ENCODE measurements at places on chromosomes 6 and 20. TPM values are rescaled to one million over a fixed set of nuclear protein-coding genes. Genes with fewer than 3 reads are reported as not detected.

GRCh38 chr6:39166189-39166911 lies 51.4 kb upstream of the SAYSD1 start:
- DNase-seq, result peak; percentile 81

- no peak for DNase-seq
Observed at GRCh38 chr20:58565461-58566175, 50.4 kb upstream of the APCDD1L start.

DNA sequence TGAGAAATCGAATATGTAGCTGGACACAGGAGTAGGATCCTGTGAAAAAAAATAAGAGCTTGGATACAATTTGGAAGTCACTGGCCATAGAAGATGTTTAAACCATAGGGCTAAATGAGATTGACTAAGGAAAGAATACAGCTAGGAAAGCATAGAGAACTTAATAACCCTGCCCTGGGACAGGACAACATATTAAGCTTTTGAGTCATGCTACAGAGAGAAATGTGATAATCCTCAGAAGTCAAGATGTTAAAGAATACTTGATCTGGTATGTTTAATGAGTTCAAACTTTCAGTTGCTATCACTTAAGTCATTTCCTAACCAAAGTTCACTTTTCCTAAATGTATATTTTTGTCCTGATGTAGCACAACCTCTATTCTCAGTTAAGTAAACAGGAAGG lies 154.6 kb upstream of the TSHZ2 start:
- DNase-seq, result no peak

Gene C6orf58
- not detected for polyA plus RNA-seq

DNA sequence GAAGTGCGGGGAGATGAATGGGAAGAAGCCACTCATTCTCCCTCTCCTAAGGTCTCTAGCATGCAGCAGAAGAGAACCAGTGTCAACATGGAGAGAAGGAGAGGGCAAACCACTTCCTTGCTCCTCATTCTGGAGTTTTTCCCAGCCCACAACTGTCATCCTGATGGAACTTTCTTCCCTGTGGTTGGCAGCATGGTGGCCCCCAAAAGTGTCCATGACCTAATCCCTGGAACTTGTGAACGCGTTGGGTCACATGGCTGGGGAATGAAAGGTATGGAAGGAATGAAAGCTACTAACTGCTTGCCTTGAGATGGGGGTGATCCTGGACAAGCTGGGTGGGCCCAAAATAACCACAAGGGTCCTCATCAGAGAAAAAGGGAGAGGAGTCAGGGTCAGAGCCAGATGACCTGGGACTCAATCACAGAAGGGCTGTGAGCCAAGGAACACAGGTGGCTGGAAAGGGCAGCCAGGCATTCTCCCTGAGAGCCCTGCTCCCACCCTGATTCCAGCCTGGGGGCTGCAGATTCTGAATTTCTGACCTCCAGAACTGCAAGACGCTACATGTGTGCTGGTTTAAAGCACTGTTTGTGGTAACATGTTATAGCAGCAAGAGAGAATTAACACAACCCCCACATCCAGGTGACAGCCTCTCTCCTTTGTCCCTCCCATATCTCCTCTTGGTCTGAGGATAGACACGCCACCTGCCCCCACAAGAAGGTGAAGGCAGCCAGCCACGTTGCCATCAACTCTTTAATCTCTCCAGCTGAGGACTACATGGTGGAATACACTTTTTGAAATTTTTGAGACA lies 63.2 kb downstream of the PYGB start:
- peak; percentile 57 for DNase-seq

GRCh38 chr6:15503346-15503680 lies 159.5 kb downstream of the DTNBP1 start:
- no peak for DNase-seq

- no peak for DNase-seq
Observed at GRCh38 chr6:167559675-167560479, 235.0 kb downstream of the TTLL2 start.

Gene ZC3H12D
- 1.1 TPM for polyA plus RNA-seq

DNA sequence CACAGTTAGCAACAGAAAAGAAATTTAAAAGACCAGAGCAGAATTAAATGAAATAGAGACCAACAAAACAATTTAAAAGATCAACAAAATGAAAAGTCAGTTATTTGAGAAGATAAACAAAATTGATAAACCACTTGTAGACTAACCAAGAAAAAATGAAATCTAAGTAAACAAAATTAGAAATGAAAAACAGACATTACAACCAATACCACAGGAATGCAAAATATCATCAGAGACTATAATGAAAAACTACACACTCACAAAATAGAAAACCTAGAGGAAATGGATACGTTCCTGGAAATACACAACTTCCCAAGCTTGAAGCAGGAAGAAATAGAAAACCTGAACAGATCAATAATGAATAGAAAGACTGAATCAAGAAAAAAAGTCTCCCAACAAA lies 97.8 kb downstream of the WDR27 start:
- no peak for DNase-seq

DNA sequence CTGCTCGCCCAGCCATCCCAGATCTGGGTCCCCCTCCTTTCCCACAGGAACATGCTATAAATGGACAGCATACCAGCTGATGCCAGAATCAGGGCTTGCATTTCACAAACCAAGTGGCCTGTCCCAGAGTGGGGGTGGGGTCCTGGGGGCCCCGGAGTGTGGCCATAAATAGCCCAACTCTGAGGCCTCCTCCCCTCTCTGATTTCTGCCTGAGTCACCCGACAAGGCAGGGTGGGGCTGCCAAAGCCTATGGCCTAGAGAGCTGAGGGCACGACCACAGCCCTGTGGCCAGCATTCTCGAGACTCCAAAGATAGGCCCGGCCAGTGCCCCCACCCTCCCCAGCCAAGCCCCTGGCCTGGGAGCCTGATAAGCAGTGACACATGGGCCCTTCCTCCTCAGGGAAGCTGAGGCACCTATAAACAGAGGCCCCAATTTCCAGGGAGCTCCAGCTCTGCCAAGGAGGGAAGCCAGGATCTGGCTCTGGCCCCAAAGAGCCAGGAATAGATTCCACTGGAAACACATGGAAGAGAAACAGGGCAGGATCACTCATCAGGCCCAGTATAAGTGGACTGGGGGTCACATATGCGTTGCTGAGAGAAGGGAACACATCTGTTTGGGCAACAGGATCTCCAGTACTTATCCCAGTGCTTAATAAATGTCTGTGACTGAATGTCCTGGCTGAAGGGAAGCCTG lies 20.3 kb downstream of the SNTA1 start:
- no peak for DNase-seq

Gene FAM217A
- not detected for polyA plus RNA-seq

DNA sequence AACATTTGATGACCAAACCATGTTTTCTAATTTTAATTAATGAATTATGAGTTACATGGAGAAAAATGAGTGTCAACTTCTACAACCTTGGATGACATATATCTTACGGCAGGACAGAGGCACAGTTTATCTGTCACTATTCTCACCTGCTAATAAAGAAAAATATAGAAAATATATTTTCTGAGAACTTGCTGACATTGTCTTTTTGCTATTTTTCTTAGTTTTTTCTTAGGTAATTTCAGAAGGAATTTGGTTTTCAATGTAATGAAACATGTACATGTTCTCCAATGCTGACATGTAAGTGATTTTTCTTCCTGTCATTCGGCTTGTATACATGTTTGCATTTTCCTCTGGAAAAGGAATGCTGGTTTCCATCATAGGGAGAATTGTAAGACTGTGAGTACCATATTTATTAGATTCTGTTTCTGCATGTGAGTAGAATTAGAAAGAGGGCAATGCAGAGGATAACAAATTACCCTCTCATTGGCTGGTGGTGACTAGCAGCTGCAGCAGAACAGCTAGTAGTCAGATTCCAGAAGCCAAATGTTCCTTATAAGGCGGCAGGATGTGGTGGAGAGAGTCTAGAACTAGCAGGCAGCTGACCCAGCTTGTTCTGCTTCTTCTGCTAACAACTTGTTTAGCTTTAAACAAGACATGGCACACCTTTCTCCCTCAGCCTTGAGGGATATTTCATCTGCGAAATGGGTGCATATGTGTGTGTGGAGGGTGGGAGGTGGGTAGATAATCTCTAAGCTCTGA lies 132.8 kb upstream of the SPACA1 start:
- no peak for DNase-seq

Gene TXNDC5
- 14.5 TPM for polyA plus RNA-seq

Gene LRFN2
- 0.25 TPM for polyA plus RNA-seq

DNA sequence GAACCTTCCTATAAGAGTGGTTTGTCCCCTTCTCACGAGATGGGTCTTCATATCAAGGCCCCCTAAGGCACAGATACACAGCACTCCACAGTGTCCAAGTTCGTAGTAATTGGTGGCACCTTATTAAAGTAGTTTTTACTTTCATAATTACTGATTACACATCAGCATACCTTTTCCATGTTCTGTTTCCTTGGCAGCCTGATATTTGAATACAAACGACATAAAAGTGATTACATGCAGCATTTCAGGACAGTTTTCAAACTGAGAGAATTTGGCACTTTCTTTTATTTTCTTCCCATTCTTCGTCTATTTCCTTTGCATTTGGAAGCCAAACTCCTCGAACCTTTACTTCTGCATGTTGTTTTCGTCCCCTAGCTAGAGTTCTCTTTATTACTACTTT lies 139.7 kb downstream of the MTHFD1L start:
- no peak for DNase-seq

Gene GPR6
- not detected for polyA plus RNA-seq

Gene VIP
- polyA plus RNA-seq, result not detected

DNA sequence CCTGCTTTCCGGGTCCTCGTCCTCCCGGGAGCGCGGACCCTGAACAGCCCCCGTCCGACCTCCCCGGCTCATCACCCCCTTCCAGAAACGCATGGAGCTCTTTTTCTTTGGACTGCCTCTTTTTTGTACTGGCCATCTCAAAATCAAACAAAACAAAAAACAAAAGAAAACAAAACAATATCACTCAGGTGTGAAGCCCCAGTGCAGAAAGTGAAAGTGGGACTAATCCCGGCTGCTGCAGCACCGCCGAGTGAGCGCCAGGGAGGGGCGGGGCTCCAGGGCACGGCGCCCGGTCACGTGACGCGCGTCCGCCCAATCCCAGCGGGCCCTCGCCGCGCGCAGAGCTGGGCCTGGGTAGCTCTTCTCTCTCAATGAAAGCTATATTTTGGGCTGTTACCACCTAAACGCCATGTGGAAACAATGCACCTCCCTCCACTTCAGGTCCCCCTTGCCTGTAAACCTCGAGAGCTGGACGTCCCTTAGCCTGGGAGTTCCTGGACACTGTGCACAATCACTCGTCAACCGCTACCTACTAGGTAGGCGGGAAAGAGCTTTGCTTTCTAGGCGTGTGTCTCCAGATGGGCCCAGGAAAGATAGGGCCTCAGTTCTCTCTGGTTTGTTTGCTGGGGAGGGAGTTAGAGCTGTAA lies 93.7 kb upstream of the PRDM1 start:
- DNase-seq, result peak; percentile 87

DNA sequence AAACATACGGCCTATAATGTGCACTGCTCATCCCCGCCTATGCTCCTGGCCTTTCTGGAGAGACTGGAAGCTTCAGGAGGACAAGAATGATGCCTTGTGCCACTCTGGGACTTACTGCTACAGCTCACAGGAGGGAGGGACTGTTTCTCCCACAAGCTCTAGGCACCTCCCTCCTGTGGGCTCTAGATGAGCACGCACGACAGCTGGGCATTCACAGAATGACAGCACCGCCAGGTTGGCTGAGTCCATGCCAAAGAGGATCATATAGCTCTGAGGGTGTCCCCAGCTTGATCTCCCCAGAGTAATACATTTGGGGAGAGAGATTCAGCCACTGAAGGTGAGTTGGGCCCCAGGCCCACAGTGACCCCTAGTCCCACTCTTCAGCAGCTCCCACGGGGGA lies 10.1 kb upstream of the PGC start:
- DNase-seq, result no peak

DNA sequence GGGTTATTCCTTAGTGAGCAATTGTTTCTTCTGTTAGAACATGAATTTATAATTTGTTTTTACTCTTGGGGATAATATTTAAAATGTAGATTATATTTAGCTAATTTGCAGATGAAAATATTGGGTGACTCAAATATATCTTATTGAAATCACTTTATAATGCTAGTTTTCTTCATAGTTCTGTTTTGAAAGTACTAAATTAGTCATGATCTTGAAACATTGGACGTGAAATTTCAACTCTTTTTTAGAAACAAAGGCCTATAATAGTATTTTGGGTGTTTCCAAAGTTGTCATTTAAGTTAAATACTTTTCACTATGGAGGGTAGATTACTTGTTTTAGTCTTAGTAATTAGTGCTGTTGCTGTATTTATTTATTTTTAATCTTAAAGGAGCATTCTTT lies 250.9 kb downstream of the UTRN start:
- no peak for DNase-seq

Gene SLC17A2
- polyA plus RNA-seq, result not detected

Gene XKR7
- polyA plus RNA-seq, result not detected

Gene STX11
- polyA plus RNA-seq, result 1.7 TPM

Gene TGM3
- not detected for polyA plus RNA-seq

Gene ZNFX1
- 28.1 TPM for polyA plus RNA-seq

DNA sequence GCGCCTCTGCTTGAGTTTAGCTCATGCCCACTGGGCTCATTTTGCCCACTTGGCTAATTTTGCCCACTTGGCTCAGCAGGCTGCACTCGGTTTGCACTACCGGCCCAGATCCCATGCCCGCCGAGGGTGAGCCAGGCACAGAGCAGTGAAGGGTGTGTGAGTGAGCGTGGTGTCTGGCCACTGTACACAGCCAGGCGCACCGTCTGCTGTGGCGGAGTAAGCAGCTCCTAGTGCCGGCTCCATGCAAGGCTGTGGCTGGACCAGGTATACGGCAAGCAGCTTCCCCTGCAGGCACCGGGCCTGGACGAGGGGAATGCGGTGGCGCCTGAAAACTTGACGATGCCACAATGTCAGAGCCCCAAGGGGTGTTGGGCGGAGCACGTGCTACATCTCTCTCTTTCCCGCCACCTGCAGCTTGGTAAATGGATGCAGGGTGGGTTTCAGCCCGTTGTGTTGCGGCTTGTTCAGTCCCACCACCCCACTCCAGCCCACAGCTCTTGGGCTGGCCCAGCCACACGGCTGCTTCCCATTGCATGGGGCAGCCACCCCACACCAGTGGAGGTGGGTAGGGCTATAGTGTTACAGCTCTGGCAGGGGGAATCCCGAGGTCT lies 9.9 kb downstream of the OR2B6 start:
- DNase-seq, result no peak

DNA sequence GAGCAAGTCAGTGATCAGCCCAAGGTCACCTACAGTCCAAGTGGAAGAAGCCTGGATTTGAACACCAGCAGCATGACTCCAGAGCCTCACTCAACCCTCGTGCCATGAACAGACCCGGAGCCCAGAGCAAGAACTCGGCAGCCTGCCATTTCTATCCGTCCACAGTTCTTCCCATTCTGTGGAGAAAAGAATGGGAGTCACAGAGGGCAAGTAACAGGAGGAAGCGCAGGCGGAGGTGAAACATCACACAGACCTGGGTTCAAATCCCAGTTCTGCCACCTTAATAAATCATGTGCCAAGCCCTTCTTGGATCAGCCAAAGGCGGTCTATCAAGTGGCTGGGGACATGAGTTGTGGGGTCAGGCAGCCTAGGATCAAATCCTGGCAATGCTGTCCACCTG lies 4.3 kb downstream of the PREX1 start:
- no peak for DNase-seq
